ENCODE measurements at places on chromosomes 6 and 20. TPM values are rescaled to one million over a fixed set of nuclear protein-coding genes. Genes with fewer than 3 reads are reported as not detected.

DNA sequence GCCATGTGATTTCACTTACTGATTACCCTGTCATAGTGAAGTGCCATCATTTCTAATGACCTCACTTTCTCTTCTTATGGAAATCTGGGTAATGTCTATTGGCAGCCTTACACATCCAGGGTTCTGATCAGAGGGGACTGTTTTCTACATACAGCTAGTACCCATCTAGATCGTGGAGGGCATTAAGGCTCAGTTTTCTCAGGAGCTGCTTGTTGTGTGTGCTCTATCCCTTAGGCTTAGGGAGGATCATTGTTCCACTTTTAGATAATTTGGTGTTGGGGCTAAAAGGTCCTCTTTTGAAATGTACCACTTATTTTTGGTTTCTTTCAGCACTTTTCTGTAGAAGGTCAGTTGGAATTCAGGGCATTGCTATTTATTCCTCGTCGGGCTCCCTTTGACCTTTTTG is 3.8 kb downstream of the HSP90AB1 start:
- no peak for DNase-seq

C2 gene
- total RNA-seq: 0.69 TPM

DNA sequence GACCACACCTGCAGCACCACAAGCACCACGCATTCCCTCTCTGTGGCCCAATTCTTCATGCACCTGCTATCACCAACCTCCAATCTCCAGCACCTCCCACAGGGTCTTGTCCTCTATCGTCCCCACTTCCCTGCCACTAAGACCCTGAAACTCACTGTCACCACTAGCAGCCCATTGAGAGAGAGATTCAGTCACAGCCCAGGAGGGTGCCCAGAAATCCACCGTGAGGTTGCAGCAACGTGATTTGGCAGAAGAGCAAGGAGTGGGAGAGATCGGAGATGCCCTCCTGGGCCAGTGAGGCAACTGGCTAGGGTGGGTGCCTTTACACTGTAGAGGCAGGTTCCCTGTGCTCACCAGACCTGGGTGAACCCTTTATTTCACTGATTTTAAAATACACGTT is 90.1 kb downstream of the ANKRD60 start:
- DNase-seq: no peak

DNA sequence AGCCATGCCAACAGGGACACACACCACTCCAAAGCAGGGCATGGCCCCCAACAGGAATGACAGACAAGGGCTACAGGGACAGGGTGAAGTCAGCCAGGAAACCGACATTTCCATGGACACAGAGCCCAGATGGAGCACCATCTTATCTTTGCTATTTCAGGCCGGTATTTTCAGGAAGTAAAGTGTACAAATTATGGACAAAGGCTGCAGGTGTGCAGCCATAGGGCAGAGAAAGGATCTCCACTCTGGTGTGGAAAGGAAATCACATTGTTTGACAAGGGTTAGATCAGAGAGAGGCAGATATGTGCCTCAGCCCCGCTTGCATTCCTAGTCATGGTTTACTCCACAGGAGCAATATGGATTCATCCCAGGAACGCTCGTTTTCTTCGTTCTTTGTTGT is 81.7 kb upstream of the SLC22A23 start:
- DNase-seq: no peak

GRCh38 chr20:5973172-5973571 is 22.7 kb downstream of the MCM8 start:
- no peak for DNase-seq

- no peak for DNase-seq
These were observed 2.6 kb downstream of the DUSP22 start for GRCh38 chr6:294656-295565.

CTAGE9 gene
- not detected for total RNA-seq

All from NCI-H460 (cell line).